ENCODE measurements at places on chromosomes 7 and 10.

GRCh38 chr7:121186746-121187145 is 142.1 kb upstream of the WNT16 start:
- no peak for DNase-seq

- no peak for DNase-seq
These were observed 56.6 kb upstream of the CPXM2 start for GRCh38 chr10:123948030-123948823.

GRCh38 chr10:22605168-22605567 is 109.2 kb downstream of the PIP4K2A start:
- DNase-seq = no peak

DNA sequence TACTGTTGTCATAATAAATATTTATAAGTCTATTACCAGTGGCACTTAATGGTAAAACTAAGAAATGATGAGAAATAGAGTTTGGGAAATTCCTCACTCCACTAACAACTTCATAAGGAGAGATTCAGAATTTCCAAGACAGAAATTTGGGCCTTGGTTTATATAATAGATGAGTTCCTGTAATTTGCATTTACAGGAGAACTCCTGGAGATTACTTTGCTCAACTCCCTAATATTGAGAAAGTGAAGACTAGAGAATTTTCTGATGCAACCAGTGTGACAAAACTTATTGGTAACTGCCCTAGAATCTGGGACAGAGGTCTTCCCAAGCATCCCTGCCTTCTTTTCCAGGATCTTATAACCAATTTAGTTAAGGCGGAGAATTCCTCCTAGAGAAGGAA is 49.1 kb upstream of the GSAP start:
- no peak for DNase-seq

- DNase-seq = no peak
These were observed 56.4 kb downstream of the NEUROD6 start for GRCh38 chr7:31284106-31284505.

DNA sequence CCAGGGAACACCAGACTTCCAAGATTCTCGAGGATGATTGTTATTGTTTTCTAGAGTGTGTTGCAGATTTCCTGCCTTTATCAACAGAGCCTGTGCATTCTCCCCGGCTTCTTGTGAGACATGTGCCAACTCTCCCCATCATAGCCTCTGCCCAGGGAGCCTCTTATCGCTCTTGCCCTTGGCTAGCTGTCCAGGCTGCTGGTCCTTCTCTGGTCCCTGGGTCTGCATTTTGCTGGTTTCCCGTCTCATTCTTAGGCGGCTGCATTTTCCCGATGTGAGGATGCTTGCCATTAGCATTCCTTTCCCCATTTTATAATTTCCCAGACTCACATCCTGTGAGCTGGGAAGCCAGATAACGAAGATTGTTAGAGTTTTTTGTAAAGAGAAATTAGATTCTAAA is 15.2 kb downstream of the SLC13A4 start:
- no peak for DNase-seq

Measured in stimulated activated CD8-positive, alpha-beta memory T cell treated with anti-CD3 and anti-CD28 coated beads, Interleukin-7, amount 100 ng/mL, for 24 hours (primary cell).